ENCODE measurements at places on chromosomes 5 and 9.

GRCh38 chr5:1156754-1157460, 44.5 kb upstream of the SLC6A19 start:
- DNase-seq = no peak

DNA sequence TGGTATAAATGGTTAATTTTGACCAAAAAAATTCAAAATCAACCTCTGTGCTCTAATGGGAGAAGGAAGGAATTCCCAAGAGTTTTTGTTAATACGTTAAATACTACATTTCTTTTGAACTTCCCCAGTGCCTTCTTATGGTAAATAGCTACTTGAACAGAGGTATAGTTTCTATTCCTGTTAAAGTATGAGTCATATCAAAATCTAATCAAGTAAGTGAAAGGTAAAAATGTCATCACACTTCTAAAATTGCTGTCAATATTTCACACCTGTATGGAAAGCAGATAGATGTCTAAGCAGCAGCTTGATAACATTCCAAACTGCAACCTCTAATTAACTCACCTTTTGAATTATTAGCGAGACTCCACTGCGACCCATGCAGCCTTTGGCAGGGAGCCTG, 214.1 kb upstream of the MEF2C start:
- no peak for DNase-seq

GRCh38 chr5:74314906-74315305, 325.6 kb downstream of the ENC1 start:
- no peak for DNase-seq

DNA sequence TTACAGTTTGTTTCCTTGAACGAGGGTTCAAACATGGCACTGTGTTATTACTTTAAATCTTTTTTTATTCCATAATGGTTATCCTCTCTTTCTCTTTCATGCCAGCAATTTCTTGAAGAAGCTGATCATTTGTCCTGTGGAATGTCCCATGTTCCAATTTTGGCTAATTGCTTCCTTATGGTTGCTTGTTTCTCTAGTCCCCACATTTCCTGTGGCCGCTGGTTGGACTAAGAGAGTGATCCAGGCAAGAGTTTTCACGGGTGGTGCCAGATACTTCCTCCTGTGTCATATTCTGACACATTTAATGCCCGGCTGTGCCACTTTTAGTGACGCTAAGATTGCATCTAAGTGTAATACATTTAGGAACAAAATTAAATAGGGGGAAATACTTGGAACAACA, 83.8 kb upstream of the FAM169A start:
- no peak for DNase-seq

- DNase-seq = no peak
These were observed 59.1 kb downstream of the IQGAP2 start for GRCh38 chr5:76462097-76462667.

DNA sequence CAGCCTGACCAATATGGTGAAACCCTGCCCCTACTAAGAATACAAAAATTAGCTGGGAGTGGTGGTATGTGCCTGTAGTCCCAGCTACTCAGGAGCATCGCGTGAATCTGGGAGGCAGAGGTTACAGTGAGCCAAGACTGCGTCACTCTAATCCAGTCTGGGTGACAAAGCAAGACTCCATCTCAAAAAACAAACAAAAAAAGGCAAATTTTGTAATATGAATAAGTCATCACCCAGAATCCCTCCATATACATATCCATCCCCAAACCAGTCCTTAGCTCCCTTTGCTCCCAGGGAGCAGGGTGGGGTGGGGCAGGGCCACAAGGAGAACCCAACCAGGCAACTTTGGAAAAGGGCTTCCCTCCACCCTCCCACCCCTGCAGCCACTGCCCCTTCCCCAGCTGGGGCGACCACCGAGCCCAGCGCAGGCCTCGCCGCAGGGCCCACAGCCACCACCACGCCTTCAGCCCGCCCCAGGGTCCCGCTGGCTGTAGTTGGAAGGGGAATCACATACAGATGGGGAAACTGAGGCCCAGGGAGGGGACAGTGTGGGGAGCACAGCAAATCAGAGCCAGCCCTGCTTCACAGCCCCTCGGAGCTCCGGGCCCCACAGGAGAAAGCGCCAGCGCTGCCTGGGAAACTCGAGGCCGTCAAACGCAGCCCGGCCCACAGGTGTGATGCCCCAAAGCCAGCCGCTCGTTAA, 7.8 kb downstream of the NOTCH1 start:
- DNase-seq = no peak

DNA sequence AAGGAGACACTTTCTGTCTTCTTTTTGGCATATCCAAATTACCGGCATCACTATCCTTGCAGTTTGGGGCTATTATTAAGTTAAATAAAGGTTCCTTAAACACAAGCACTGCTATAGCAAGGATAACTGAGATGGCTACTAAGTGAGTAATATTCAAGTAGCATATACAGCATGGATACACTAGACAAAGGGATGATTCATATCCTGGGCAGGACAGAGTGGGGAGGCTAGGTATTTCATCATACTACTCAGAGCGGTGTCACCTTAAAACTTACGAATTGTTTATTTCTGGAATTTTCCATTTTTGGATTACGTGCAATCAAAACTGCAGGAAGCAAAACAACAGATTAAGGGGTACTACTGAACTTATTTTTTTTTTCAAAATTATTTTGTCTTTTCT, 54.1 kb downstream of the FER start:
- no peak for DNase-seq

- DNase-seq = no peak
These were observed 13.5 kb downstream of the SH3GLB2 start for GRCh38 chr9:129014608-129015007.

Data from sigmoid colon (tissue), 7 donors.